DMS53 (cell line): ENCODE measurements at places on chromosomes 2 and 18.

GRCh38 chr2:227461811-227462461 is 10.0 kb upstream of the AGFG1 start:
- no peak for DNase-seq

- DNase-seq = no peak
These were observed 6.8 kb downstream of the COPS9 start for GRCh38 chr2:240129311-240129710.

GRCh38 chr18:62812242-62812641 is 96.9 kb downstream of the PHLPP1 start:
- no peak for DNase-seq

DNA sequence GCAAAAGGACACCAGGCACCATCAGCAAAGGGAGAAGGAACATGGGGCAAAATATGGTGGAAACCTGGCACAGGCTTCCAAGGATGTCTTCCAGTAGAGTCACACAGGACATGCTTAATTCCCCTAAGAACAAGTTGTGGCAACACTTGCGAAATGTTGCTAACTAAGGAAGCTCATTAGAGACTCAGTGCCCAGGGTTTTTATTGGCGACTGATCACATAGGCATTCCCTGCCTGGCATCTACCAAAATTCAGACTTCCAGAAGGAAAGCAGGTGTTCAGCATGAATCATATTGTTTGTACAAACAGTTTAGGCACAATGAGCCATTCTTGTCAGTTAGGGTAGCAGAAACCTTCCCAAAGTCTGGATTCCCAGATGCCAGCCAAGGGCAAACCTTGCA is 25.7 kb downstream of the SLC4A1AP start:
- DNase-seq = peak; percentile 63

DNA sequence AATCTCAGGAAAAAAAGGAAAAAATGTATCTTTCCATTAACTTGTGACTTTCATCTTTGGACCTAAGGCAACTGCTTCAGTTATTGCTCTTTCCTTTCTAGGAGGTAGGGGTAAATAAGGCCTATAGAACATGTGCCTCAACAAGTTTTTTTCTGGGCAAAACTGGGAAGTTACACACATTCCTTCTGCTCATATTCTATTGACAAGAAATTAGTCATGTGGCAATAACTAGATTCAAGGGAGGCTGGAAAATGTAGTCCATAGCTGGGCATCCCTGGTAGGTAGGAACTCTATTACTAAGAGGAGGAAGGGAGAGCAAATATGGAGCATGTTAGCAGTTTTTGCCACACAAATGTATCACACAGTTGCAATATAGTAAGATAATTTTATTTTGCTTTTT is 37.7 kb upstream of the NEMP2 start:
- no peak for DNase-seq

DNA sequence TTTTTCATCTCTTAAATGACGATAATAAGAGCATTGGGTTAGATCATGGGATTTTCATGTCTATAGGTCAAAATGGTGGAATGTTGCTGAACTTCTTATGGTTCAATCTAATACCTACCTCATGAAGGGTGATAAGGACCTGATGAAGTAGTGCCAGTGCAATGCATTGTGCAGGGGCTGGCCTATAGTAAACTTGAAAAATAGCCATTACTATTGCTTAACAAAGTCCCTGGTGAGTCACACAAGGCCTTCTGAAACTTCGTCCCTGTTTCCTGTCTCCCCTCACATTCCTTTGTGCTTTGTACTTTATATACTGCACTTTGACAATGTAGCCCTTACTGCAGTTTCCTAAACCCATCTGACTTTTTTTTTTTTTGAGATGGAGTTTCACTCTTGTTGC is 515.9 kb downstream of the SLC4A3 start:
- no peak for DNase-seq

- peak; percentile 70 for DNase-seq
These were observed 68.9 kb upstream of the CAB39 start for GRCh38 chr2:230643576-230644291.

DNA sequence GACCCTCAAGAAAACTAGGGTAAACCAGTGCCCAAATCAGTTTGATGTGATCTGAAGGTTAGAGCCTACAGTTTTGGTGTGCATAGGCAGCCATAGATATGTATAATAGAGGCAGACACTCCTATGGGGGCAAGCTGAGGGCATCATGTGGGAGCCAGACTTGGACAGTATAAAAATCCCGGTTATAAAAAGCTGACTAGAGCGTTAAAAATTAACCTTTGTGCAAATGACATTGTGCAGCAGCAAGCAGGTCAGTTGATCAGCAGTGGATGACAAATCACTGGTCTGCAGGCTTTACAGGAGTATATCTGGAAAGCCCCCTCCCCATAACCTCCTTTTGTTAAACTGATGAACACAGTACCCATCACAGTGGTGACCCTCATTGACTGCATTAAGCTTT is 107.8 kb downstream of the CTNNA2 start:
- DNase-seq = no peak

DNA sequence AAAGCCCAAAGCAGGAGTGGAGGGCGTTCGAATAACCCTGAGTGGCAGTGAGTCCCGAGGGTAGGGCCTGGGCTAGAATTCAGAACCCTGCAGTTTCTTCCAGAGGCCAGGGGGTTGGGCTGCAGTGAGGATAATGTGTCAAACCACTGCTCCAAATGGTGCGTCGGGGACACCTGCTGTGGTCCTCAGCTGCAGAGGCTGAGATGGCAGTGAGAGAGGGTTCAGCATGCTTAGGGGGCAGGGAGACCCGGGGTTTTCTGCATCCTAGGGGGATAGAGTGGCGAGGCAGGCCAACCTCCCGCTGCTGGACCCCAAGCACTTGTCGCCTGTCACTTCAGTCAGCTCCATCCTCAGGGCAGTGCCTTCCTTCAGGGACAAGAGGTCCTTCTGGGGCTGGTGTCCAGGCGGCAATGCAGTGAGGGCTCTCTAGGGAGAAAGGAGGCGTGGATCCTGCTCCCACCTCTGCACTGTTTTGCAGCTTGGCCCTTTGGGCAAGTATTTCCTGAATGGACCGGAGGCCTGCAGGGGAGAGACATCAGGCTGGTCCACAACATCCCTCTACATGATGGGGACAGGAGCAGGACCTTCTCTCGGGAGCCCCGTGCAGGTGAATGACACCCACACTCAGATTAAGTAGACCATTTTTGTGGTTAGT is 8.4 kb upstream of the NTSR2 start:
- DNase-seq = no peak

GRCh38 chr2:239143858-239144712 is 256.7 kb downstream of the HDAC4 start:
- peak; percentile 71 for DNase-seq

GRCh38 chr2:133344849-133345248 is 223.4 kb downstream of the NCKAP5 start:
- no peak for DNase-seq

DNA sequence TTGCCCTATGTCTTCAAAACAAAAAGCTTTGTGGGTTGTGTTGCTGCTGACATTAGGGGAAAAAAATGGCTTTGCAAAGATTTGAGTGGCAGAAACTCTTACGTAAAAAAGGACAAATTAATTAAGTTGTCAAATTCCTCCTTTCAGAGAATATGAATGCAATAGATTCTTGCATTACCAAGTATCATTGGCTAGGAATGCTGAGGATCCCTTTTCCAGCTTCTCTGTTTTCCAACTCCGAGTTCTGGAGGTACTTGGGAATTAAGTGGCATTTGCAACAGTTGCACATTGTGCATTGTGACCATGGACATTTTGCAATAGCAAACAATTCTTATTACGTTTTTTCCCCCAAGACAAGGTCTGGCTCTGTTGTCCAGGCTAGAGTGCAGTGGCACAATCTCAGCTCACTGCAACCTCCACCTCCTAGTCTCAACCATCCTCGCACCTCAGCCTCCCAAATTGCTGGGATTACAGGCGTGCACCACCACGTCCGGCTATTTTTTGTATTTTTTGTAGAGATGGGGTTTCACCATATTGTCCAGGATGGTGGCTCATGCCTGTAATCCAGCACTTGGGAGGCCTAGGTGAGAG is 29.9 kb upstream of the PPP1CB start:
- DNase-seq = no peak

- DNase-seq = no peak
These were observed 85.7 kb downstream of the PXDN start for GRCh38 chr2:1658394-1659151.

- no peak for DNase-seq
These were observed 172.0 kb downstream of the NDUFA10 start for GRCh38 chr2:239853121-239853520.

GRCh38 chr2:224984637-224985036 is 57.6 kb downstream of the DOCK10 start:
- DNase-seq = no peak

GRCh38 chr2:96882230-96882629 is 12.3 kb upstream of the SEMA4C start:
- DNase-seq = no peak

- DNase-seq = no peak
These were observed 708.5 kb upstream of the SLC8A1 start for GRCh38 chr2:41160439-41160838.

DNA sequence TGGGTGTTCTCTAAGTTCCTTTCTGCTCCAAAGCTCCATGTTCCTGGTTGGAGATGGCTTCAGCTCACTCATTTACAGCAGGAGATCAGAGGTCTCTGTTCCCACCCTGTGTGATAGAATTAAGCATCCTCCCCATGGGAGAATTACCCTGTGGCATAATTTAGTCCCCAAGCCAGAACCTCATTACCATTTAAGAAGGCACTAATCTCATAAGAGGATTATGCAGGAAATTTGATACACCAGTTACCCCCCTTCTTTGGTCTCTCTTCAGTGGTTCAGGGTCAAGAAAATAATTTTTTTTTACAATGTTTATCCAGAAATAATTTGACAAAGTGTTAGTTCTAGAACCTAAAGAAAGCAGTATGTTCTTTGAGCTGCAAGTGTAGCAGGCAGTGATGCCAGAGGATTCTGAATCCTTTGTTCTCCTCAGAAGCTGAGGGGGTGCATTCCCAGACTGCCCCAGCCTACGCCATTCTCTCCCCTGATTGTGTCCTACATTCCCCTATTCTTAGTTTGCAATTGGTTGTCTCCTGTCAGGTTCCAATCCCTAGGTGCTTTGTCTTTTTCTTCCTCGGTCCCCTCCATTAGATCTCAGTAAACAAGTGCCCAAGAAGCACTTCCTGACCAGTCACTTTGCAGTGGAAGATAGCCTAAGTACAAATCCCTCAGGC is 163.6 kb downstream of the PRKCE start:
- peak; percentile 40 for DNase-seq

DNA sequence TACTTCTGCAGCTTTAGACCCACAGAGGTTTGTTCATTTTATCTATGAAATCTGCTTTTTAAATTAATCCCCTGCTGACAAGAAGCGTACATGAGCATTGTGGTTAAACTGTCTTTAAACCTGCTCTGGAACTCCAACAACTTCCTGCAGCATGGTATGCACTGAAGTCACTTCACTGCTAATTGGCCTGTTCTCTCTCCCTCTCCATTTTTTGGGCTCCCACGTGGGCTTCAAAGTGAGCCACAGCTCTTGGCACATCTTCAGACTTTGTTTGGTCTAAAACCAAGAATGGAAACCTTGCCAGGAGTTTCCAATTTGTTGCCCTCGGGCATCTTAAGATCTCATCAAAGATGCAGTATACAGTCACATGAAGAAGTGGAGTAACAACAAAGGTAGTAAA is 311.4 kb downstream of the LRRTM1 start:
- no peak for DNase-seq

DNA sequence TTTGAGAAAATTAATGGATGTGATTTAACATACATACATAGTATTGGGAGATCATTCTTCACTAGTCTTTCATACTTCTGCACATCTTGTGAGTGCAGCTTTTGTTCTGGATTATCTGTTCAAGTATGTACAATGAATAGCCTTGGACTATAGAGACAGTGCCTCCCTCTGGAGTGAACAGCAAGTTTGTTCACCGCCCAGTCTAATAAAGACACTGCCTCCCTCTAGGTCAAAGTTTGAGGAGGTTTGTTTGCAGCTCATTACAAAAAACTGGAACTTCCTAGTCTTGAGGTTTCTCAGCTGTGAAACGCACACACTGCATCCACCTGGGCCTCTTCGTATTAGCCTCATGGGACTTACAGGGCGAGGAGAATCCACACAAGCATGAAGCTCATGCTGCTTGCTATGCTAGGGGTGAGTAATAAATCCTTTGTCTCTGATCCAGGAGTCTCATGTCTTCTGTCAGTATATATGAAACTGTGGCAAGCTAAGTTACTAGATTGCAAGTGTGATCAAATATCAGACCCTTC is 26.0 kb upstream of the LAPTM4A start:
- no peak for DNase-seq

- DNase-seq = no peak
These were observed 800.9 kb downstream of the LRP1B start for GRCh38 chr2:141329964-141330363.

- no peak for DNase-seq
These were observed 457.5 kb downstream of the CNTNAP5 start for GRCh38 chr2:124482551-124482950.

GRCh38 chr2:19059076-19059475 is 299.3 kb downstream of the OSR1 start:
- no peak for DNase-seq
